ENCODE measurements at places on chromosomes 4 and X.

DNA sequence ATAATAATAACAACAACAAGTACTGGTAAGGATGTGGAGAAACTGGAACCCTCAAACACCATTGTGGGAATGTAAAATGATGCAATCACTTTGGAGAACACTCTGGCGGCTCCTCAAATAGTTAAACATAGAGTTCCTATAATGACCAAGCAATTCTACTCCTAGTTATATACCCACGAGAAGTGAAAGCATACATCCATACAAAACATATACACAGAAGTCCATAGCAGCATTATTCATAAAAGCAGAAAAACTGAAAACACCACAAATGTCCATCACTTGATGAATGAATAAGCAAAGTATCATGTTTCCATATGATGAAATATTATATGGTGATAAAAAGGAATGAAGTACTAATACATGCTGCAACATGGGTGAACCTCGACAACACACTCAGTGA lies 116.7 kb downstream of the AMELX start:
- no peak for DNase-seq

DNA sequence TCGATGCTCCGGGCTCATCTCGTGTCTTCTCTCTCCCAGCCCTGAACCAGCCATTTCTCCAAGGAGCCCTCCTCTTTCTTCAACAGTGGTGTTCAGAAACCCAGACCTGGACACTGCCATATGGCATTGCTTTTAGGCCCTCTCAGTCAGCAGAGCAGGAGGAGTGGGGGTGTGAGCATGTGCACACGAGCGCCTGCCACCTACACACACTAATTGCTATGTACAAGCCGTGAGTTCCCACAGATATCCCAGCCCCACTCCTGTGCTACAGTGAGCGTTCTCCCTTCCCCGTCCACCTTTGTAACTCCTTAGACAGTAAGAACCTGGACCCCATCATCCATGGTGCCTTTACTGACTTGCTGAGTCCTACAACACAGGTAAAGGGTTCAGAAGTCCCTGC lies 53.8 kb downstream of the TNIP2 start:
- no peak for DNase-seq

DNA sequence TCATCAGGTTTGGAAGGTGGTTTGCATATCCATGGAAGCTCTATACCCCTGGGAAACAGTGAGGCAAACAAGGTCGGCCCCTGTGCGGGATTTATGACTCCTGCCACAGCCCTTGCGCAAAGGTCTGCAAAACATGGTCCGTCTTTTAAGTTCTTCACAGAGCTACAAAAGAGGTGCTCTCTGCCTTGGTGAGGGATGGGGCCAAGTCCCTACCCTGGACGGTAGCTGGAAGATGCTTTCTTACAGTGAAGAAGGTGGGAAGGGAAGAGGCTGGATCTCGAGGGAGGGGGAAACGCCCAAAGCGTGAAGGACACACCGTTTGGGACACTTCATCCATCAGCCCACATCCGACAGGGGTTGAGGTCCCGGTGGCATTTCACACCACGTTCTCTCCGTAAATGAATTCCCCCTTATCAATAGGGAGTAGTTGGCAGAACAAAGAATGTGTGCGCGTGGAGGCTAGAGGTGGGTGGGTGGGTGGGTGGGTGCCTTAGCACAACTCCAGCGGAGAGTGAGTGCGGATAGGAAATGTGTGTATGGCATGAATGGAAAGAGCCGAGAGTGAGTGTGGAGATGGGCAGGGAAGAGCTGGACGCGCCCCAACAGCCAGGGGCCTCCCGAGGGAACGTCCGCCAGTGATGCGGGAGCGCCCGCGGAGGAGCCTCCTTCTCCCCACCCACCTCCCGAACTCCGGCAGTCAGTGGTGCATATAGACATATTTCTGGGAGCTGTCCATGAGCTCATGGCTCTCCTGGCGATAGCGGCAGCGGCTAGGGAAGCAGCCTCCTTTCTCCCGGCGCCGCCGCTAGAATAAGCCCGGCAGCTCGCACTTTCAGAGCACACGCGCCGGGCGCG lies 68.3 kb downstream of the LARP7 start:
- no peak for DNase-seq

DNA sequence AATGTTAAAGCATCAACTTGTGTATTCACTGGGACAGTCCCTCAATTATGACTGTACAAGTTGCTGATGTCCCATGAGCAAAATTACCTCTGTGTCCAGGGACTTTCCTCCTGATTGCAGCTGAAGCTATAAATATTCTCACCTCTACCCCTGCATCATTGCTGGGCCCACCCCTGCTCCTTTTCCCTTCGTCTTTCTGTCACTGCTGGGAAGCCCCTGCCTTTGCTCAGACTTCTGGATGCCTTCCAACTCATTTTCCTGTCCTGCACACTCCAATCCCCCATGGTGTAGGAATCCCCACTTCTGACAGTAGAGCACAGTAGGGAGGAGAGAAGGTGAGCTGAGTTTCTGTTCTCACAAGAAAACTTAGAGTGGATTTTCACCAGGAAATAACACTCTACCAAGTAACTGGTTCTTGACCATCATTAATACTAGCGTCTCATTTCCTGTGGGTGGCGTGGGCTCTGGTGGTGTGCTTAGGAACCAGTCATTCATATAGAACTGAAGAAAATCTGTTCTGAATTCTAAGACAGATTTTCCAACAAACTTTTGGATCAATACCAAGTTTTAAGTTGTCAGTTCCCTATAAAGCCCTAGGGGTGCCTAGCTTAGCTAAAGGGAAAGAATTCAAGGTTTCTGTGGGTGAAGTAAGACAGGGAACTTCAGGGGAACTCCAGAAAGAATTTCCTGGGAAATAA lies 136.2 kb upstream of the MED14 start:
- no peak for DNase-seq

DNA sequence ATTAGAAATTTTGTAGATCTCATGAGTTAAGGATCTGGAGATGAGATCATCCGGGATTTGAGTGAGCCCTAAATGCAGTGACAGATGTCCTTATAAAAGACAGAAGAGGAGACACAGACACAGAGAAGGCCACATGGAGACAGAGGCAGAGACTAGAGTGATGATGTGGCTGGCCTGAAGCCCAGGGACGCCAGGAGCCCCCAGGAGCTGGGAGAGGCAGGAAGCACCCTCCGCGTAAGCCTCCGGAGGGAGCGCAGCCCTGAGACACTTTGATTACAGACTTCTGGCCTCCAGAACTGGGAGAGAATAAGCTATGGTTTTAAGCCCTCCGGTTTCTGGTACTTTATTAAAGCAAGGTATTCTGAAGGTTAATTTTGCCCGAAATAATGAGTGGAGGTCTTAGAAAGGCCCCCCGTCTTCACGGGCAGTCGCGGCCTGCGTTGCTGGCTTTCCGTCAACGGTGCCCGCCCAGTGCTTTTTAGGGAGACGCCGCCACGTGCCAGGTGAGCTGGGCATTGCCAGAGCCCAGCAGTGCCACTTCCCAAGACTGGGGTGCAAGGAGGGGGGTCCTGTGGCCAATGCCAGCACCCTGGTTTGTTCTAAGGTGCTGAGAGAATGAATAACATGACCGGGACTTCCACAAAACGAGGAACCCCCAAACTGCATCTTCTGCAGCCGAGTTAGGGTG lies 8.1 kb downstream of the DHRSX start:
- no peak for DNase-seq

GRCh38 chr4:127055357-127055756 lies 577.4 kb upstream of the INTU start:
- DNase-seq, result no peak

DNA sequence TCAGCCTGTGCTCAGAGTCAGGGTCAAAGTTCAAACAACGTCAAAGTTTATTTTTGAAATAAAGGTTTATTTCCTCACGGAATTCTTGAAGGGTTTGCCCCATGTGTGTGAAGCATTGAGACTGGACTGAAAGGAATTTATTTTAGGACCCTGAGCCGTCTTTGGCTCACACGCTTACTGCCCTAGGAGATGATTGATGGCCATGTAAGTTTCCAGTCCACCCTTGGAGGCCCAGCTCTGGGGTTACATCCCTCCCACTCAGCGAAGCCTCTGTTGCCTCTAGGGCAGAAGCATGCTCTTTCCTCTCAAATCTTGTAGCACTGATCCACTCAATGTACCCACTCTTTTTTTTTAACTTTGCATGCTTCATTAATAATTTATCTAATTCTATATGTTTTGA lies 4.5 kb upstream of the NHSL2 start:
- DNase-seq, result no peak

DNA sequence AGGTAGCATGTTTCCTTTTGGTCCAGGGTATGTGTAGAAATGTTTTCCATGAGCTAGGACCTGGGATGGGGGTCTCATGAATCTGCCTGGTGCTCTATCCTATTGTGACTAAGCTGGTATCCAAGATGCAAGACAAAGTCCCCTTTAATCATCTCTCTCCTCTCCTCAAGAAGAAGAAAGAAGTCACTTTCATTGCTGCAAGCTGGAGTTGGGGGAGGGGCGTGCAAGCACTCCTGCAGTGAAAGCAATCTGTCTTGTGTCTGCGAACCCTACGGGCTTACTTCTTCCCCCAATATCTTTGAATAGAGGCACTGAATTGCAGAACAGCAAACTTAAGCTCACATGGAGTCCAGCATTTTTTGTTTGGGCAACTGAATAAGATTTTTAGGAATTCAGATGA lies 27.2 kb upstream of the GRPR start:
- no peak for DNase-seq

DNA sequence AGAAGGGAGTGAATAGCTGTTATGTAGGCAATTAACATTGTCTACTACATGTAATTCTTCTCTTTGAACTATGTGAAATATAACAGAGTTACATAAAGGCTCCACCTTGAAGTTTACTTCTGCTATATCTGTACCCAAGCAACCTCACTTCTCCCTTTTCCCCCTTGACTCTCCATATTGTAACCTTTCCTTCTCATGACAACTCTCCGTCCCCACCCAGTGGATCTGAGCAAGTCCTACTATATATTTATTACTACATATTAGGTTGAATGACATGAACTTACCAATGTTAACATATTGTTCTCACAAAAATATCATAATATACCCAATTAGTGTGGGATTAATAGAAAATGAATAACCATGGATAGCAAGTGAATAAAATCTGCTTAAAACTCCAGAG lies 93.2 kb upstream of the ATP8A1 start:
- DNase-seq, result no peak

DNA sequence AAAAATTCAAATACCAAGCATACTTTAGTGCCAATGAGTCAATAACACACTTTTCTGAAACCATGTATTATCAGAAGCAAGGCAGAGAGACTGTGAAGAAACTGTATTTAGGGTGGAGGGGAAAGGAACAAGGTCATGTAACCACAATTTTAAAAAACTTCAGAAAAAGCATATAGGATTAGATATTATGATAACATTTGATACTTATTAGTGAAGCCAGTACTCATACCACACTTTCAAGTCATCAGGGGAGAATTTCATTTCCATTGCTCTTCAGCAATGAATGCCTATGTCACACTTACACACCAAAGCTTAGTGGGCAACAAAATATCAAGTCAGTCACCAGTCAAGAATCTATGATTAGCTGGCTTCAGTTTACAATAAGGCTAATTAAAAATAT lies 602.2 kb downstream of the IL15 start:
- DNase-seq, result no peak

- no peak for DNase-seq
Observed at GRCh38 chrX:29143756-29144155, 556.5 kb downstream of the IL1RAPL1 start.

DNA sequence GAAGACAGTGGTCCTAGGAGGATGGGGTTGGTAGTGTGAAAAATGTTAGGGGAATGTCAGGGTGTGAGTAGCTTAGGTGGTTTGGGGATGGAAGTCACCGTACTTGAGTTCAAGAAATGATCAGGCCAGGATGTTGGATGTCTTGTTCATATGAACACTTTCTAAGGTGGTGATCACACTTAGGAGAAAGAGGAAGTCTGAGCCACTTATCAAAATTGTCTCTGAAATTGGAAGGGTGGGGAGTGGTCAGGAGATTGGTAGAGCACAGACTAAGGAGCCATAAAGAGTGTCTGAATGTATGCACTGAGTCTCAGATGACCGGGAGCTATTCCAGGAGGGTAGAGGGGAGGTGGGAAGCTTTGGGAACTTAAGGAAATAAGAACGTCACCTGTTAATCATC lies 17.3 kb downstream of the CMC4 start:
- no peak for DNase-seq

DNA sequence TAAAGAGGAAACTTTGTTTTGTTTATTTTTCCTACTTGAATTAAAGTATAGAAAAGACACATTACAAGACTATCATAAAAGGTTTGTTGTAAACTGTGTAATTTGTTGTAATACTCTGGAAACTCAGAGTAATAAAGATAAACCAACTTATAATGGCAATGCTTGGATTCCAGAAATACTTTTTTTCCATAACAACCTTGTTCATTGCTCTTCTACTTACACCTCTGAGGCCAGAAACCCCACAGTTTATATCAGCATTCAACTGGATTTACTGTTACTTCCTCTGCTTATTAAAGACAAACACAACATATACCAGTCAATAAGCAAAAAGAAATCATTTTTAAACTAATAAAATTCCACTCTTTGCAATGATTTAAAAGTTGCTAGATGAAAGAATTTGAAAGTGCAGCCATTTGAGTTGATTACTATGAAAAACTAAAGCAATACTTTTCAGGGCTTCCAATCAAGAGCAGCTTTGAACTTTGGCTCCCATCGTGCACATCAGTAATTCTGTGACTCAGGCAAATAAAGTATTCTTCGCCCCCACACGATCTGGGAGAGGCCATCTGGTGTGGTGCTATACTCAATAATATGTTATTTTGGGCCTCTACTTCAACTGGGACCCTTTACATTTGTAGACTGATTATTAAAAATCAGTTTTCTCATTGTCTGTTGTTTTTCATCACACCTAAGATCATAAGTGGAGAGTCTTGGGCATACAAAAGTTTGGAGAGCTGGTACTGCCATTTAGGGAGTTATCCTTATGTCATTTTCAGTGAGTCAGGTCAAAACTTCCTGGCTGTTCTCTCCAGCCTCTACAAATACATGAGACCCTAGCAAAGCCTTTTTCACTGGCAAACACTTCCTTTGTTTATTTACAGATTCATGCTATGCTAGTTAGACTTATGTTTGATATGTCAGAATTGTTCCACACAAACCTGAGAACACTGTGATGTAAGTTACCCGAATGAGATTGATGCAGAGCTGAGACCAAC lies 20.5 kb downstream of the DDIT4L start:
- no peak for DNase-seq

GRCh38 chr4:109875106-109875505 lies 27.2 kb downstream of the LRIT3 start:
- DNase-seq, result no peak

GRCh38 chr4:113502476-113502875 lies 259.1 kb downstream of the CAMK2D start:
- no peak for DNase-seq

DNA sequence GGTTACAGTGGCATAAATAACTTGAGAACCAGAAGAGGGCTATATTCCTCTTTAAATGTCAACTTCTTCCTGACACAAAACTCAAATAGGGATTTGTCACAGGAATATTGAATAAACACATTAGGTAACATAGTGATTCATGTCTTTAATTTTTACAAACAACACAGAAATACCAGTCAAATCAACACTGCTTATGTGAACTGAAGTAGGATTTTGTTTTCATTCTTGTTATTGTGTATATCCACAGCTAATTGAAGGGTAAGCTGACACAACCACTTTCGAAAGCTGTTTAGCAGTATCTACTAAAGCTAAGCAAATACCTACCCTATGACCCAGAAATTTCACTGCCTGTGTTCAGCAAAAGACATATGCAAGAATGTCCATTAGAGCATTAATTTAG lies 120.4 kb upstream of the EOLA2 start:
- no peak for DNase-seq
